ENCODE measurements at places on chromosomes 1 and 21. TPM values are rescaled to one million over a fixed set of nuclear protein-coding genes. Genes with fewer than 3 reads are reported as not detected.

The ADORA1 gene
- total RNA-seq = 0.26 TPM

- DNase-seq = no peak
Observed at GRCh38 chr1:9912264-9912936, 2.3 kb upstream of the CTNNBIP1 start.

The MUTYH gene
- total RNA-seq = 31.2 TPM

DNA sequence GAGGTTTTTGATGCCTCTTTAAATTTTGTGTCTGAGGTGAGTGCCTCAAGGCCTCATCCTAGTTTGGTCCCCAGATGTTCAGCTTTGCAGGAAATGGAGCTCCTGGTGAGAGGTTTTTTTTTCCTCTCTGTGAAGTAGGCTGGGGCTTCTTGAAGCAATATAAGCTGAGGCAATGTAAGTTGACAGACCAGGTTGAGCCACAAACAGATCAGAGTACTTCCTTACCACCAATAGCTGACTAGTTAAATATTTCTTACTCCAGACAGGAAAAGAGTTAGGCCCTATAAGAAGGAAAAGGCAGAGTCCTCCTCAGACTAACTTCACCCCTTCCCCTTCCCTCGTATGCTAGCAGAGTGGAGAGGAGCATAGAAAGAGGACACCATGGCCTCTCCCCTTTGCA, 341.0 kb downstream of the LMO4 start:
- DNase-seq = no peak

The HNRNPCL4 gene
- not detected for total RNA-seq

DNA sequence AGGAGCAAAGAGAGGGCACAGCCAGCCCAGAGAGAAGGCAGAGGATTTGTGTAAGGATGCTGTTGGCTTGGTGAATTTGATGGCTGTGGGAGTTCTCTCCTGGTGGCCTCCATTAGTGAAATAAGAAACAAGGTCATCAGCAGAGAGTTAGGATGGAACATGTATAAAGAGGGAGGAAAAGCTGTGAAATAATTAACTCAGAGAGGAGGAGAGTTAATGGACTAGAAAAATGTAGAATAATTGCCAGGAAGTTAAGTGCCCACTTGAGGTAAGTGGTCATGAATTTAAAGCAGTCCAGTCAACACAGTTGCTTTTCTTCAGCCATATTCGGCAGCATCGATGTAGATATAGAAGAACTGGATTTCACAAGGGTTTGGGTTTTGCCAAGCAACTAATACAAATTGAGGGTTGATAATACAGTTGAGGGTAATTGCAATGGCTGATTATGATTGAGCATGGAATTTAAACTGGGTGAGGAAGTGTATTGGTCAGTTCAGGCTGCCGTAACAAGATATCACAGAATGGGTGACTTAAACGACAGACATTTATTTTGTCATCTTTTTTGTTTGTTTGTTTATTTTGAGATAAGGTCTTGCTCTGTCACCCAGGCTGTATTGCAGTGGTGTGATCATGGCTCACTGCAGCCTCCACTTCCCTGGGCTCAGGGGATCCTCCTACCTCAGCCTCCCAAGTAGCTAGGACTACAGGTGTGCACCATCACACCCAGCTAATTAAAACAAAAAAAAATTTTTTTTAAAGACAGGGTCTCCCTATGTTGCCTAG, 31.7 kb upstream of the KLF17 start:
- DNase-seq = no peak

GRCh38 chr1:22416555-22417454, 34.8 kb upstream of the ZBTB40 start:
- peak; percentile 77 for DNase-seq

DNA sequence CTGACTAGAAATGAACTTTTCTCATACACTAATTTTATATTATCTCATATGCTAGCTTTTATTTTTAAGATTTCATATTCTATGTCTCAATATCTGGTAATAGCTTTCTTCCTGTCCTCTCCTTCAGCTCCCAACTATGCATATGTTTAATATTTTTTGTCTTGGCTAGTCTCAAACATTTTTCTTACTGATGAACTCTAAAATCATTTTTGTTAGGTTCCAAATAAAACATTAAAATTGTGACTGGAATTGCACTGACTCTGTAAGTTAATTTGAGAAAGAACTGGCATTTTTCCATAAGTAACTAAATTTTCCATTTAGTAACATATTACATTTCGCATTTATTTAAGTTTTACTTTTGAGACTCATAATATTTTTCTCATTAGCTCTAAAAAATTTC, 368.5 kb upstream of the DPYD start:
- DNase-seq = no peak

- DNase-seq = no peak
Observed at GRCh38 chr1:58695206-58695605, 4.7 kb downstream of the MYSM1 start.

The CFHR5 gene
- total RNA-seq = not detected

The FAM163A gene
- not detected for total RNA-seq

The KCND3 gene
- total RNA-seq = not detected

DNA sequence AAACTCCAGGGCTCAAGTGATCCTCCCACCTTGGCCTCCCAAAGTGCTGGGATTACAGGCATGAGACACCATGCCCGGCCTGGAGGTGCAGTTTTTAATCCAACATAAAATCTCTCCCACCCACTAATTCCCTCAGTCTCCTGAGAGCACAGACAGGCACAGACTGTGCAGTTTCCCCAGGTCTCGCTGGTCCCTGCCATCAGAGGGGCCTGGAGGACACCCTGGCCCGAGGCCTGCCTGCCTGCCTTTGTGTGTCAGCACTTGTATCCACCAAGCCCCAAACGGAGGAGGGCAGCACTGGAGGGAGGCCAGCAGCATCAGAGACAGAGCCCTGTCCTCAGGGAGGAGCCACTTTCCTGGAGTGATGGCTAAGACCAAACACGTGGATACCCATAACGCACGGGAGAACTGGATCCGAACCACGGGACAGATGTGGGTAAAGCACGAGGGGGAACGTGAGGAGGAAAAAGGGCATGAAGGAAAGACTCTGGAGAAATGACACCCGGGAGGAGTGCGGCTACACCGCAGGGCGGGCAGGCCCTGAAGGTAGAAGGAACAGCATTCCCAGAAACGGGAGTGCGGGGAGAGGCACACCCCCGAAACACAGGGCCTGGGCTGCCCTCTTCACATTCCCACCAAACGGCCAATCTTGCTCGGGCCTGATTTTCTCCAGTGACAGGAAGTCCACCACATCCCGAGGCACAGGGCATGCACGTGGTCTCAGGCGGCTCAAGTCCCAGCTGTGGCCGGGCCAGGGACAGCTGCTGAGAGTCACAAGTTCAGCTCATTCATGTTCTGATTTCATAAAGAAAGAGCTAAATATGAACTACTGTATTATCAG, 29.7 kb downstream of the NPHP4 start:
- DNase-seq = no peak

DNA sequence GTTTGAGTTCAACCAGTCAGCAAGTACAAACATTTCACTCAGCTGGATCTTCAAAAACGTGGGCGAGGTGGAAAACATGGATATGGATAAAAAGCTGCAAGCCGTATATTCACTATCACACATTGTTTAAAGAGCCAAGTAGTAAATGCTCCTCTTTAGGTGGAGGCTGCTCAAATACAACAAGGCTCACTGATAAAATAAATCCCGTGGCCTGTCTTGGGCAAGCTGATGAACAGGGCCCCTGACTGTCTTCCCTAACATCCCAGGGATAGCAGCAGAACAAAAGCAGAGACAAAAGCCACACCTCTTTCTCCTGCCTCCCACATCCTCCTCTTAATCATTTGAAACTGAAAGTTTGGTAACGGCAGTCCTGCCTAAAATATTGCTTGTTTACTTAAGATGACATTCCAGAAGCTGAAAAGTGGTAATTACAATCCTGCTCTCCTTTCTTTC, 357.7 kb downstream of the TTLL7 start:
- DNase-seq = peak; percentile 24

- DNase-seq = peak; percentile 76
Observed at GRCh38 chr1:93629101-93630059, 52.3 kb downstream of the BCAR3 start.

DNA sequence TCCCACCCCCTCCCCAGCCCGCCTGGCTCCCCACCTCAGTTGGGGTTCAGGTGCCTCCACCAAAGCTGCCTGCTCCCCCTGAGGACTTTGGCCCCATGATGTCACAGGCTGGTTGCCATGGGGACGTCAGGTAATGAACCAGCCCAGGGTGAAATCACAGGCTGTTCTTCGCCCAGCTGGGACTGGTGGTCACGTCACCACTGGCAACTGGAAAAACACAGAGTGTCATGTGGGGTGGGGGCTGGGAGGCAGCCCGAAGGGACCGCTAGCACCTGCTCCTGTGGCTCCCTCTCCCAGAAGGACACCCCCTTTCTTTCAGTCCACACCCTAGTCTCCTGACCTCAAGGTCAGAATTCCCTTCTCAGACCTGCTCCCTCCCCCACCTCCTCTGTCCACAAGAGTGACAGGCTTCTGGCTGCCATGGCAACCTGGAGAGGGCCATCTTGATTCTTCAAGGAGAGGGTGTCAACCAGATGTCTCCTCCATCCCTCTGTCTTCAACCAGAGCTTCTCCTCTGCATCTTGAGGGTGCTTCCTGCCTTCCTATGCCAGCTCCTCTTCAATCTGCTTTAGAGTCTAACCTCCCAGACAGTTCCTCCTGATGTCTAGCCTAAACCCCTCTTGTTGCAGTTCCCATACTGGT, 6.2 kb downstream of the FAM131C start:
- DNase-seq = no peak

The LRRC71 gene
- not detected for total RNA-seq

GRCh38 chr1:197633447-197634078, 141.7 kb downstream of the DENND1B start:
- no peak for DNase-seq

- DNase-seq = no peak
Observed at GRCh38 chr1:241411776-241412338, 54.9 kb upstream of the RGS7 start.

DNA sequence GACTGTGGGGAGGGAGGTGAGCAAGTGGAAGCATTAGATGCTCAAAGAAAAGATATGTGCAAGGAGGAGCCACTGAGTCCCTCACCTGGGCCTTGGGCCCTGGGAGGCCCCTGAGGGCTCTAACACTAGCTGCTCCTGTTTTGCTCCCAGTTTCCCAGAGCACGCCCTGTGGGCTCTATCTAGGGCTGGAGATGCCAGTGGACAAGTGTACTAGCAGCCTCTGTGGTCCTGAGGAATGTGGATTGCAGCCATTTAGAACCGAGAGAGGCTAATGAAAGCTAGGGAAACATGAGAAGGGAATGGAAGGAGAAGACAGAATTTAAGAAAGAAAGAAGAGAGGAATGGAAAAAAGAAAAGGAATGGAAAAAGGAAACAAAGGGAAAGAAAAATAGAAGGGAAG, 10.0 kb upstream of the TBX15 start:
- DNase-seq = no peak

DNA sequence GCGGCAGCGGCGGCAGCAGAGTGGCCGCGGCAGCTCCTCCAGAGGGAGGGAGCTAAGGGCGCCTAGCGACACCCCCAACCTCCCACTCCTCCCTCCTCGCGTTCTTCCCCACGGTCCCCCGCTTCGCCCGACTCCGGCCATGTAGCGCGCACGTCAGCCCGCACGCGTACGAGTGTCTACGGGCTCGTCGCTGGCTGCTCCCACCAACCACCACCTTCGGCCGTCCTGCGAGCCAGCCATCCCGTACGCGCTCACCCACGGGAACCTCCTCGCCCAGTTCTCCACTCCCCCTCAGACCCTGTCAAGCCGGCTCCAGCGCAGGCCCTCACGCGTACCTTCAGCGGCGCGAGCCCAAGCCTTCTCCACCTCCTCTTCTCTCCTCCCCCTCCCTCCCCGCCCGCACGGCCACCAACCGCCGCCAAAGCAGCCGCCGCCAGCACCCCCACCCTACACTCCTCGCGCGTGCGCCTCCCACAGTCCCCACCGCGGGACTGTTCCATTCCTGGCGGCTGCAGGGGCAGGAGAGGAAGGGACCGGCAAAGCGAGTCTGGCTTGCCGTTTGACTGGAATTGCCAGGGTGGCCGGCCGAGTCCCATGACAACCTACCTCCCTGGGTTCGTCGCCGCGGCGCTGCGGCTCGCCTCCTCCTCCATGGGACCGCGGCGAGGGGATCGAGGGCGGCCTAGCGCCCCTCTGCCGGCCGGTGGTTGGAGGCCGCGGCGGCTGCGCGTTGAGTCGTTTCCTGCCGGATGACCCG, at the start of gene YY1AP1:
TSS of gene YY1AP1 (minus strand) at position 451 of the 757 bp plus-strand sequence. CDS start 8,338 bp downstream, outside the sequence.
- peak; percentile 95 for DNase-seq

- DNase-seq = peak; percentile 100
Observed at GRCh38 chr1:230359992-230360668, 66.0 kb downstream of the PGBD5 start.

DNA sequence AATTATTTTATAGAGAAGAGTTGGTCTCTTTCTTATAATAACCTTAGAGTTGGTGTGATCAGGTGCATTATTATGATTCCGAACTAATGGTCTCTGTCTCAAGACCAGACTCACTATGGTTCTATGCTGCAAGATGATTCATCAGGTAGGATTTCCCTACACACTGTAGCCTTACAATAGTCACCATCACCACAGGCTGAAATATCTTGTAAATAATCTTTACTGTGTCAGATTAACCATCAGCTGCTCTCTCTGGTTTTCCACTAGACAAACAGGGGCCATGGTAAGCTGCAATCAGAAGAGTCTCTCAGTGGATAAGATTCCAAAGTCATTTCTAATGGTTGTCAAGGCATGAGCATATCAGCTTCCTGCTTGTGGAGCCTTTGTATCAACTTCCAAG, 4.4 kb upstream of the GBP4 start:
- DNase-seq = no peak

DNA sequence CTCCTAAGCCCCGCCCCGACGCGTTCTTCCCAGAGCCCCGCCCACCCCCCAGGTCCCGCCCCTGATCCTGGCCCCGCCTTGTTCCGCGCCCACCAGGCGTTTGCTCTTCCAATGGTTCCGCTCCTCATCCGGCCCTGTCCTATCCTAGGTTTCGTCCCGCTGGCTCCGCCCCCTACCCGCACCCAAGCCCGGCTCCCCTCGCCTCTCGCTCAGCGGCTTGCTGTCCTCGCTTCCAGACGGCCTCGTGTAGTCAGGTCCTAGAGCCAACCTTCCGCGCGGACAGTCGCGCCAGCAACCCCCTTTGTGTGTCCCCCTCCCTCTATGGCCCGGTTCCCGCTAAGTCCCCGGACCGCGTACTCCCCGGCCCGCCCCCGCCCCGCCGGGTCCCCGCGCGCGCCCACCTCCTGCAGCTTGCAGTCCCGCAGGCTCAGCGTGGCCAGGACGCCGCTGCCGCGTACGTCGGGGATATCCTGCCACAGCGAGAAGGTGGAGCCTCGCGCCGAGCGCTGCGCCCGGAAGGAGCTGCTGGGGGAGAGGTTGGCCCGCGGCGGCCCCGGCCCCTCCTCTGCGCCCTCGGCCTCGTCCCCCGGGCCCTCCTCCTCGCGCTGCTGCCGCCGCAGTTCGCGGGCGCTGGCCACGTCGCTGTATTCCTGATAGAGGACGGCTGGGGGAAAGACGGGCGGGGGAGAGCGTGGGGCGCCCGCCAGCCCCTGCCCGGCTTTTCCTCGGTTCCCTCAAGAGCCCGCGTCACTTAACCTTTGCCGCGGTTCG, 5.7 kb downstream of the ARHGEF19 start:
- DNase-seq = peak; percentile 97

The C1orf105 gene
- not detected for total RNA-seq

- DNase-seq = no peak
Observed at GRCh38 chr1:3014443-3015268, 6.6 kb upstream of the ACTRT2 start.

The DYNLT4 gene
- not detected for total RNA-seq

All from MCF 10A (cell line).